ENCODE measurements at places on chromosomes 16 and 17. TPM values are rescaled to one million over a fixed set of nuclear protein-coding genes. Genes with fewer than 3 reads are reported as not detected.
A peak's percentile ranks its signal among the peaks of the same experiment; 100 is the strongest.

DNA sequence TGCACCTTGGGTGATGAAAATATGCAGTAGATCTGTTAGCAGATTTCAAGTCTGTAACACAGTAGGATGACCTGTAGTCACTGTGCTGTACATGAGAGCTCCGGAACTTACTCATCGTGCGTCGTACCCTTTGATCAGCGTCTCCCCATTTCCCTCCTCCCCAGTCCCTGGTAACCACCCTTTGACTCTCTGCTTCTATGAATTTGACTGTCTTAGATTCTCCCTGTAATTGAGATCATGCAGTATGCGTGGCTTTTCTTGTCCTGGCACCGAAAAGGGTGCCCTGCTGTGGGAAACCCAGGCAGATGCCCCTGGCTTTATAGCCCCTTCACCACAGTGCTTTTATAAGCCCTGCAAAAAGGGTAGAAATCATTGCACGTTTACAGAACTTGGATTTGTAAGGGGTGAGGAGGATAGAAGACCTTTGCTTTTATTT lies 20.5 kb downstream of the CLEC16A start:
- H3K4me3 ChIP-seq = peak overlapping the region; percentile 68
- DNase-seq = peak; percentile 63
- H3K27ac ChIP-seq = peak overlapping the region; percentile 97
- no peaks in the 10 kb centered on the region for H3K27me3 ChIP-seq

Gene CLEC18C
- total RNA-seq = 0.47 TPM

Gene CFAP97D1
- not detected for total RNA-seq

Gene MILR1
- 0.37 TPM for total RNA-seq

Gene KRT12
- not detected for total RNA-seq

Gene CCL3
- 1,244 TPM for total RNA-seq

Gene BAIAP3
- 0.18 TPM for total RNA-seq

DNA sequence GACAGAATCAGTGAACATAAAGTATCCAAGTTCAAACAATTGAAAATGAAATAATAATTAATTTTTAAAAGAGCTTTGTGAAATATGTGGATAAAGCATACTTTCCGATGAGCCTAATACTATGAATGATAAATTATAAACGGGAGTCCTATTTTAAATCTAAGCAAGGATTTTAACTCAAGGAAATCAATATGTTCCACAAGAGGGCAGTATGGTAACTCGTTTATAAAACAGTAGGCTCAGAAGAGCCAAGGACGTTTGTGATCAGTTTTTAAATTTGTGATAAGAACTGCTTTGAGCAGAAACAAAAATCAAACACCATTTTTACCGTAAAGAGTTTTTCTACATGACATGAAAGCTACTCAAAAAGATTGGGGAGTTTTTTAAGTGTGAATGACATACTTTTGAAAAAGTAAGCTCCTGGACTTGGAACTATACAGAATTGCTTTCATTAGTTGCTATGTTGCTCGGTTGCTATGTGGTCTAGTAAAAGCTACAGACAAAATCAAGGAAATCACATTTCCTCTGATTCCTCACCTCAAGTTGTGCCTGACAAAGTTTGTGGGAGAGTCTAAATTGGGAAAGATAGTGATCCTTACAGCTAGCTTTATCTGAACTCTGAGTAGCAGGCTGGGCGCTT lies 11.8 kb upstream of the TEKT1 start:
- DNase-seq = no peak
- no peak overlapping the region for H3K27ac ChIP-seq
- no peaks in the 10 kb centered on the region for H3K36me3 ChIP-seq
- peaks cover 46% of the 10 kb centered on the region for H3K27me3 ChIP-seq

GRCh38 chr17:36856222-36856621 lies 81.1 kb upstream of the LHX1 start:
- no peak overlapping the region for H3K4me3 ChIP-seq
- H3K27ac ChIP-seq = no peak overlapping the region
- H3K36me3 ChIP-seq = no peaks in the 10 kb centered on the region
- peaks cover 2% of the 10 kb centered on the region for H3K4me1 ChIP-seq
- H3K27me3 ChIP-seq = peaks cover 15% of the 10 kb centered on the region
- no peak for DNase-seq

GRCh38 chr17:6177941-6178694 lies 107.9 kb downstream of the WSCD1 start:
- peaks cover 6% of the 10 kb centered on the region for H3K27me3 ChIP-seq
- no peak overlapping the region for H3K27ac ChIP-seq
- no peaks in the 10 kb centered on the region for H3K4me1 ChIP-seq
